Omental fat pad (tissue), 4 donors: ENCODE measurements at places on chromosomes 5 and 9. TPM values are rescaled to one million over a fixed set of nuclear protein-coding genes. Genes with fewer than 3 reads are reported as not detected.

DNA sequence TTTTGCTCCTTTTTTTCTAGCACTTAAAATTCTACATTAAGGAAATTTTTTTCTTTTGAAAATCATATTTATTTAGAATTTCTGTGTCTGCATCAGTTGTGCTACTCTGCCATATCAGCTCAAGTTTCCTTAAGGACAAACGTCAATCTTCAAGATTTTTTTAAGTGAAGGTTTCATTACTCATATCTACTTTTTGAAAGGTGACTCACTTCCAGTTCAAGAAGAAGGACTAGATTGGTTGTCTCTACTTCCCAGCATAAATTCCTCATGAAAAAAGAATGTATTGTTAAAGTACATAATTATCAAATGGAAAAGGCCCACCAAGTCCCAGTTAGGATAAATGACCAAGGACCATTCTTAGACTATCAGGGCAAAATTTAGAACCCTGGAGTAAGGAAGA lies 626.5 kb downstream of the DMRTA1 start:
- no peak for DNase-seq

- DNase-seq: no peak
These were observed 21.1 kb downstream of the TLE4 start for GRCh38 chr9:79592726-79593493.

GRCh38 chr9:131622523-131622922 lies 77.2 kb downstream of the PRRT1B start:
- DNase-seq: no peak

DNA sequence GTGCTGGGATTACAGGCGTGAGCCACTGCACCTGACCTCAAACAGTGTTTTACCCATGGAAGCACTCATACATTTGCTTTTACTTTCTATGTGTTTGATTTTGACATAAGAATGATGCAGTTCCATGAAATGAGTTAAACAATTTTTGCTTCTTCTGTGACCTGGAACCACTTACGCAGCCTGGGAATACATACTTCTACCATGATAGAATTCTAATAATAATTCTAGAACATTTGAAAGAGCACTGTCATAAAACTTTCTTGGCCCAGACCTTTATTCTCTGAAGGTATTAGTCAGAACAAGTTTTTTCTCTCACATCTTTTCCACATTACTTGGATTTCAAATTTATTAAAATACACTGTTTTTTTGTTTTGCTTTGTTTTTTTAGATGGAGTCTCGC lies 25.3 kb upstream of the COL5A1 start:
- no peak for DNase-seq

DNA sequence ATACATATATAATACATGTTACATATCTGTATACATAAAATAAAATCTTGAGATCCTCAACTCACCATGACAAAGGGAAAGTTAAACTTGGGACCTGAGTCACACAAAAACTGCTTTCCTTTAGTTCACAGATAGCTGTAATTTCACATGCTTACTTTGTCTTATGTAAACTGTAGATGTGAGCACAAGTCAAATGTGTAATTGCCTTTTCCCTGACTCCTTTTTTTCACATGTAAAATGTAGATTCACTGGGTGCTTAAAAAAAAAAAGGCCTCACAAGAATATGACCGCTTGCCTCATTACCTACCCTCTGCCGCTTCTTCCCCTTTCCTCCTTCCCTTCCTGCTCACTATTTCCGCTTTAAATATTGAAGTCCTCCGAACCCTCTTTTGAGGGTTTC lies 21.9 kb upstream of the FAM169A start:
- DNase-seq: no peak

DNA sequence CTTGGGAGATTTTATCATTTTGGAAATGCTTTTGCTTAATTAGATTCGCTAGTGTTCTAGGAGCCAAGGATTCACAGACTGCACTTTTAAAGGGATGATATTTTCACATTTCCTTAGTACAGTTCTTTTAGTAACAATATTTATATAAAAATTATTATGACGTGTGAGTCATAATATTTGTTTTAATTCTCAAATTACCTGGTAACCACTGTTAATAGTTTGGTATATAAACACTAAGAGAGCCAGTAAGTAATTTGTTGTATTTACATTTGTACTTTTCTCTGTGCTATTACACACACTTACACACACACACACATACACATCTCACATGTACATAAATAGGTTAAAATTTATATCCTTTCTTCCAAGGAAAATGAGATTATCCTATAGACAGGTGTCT lies 58.8 kb upstream of the RAD23B start:
- no peak for DNase-seq

The LCN1 gene
- not detected for total RNA-seq

The TAF11L5 gene
- total RNA-seq: not detected
